ENCODE measurements at places on chromosomes 3 and 15.

GRCh38 chr3:177035676-177036075 is 161.6 kb downstream of the TBL1XR1 start:
- no peak for DNase-seq

DNA sequence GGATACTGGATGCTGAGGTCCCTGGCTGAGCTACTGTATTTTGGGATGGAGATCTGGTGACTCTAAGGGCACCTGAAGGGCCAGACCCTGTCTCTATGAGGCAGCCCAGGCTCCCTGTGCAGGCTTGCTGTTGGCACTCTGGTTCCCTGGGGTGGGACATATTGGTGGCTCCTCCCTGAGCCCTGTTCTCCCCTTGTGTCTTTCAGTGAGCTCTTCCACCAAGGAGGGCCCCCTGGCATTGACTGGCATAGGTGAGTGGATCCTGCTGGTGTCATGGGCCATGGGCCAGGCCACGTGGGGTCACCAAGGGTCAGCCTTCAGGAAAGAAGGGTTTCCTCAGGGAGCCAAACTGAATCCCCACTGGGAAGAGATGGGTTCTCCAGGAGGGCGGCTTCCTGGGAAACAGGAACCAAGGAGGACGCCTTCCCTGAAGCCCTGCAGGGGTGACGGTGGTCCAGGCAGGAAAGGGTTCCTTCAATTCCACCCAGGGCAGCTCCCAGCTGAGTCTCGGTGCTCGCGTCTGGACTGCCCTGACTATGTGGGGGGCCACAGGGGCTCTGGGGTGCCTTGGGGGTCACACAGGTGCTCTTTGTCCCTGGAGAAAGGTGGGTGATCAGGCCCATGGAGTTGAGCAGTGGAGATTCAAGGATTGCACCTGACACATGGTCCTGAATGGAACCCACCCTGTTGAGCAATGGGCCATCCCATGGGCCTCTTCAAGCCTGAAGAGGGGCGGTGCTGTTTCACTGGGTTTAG is 220.4 kb downstream of the SNRPN start:
- DNase-seq, result no peak

DNA sequence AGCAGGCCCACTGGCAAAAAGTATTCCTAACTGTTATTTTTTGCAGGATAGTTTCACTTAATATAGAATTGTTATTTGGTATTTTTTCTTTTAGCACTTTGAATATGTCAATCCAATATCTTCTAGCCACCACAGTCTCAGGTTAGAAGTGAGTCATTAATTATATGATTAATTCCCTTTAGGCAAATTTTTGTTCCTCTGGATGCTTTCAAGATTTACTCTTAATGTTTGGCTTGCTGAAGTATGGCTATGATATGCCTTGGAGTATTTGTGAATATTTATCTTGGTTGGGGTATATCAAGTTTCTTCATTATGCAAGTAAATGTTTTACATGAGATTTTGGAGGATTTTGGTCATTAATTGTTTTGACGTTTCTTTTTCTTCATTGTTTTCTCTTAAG is 152.1 kb upstream of the ALCAM start:
- no peak for DNase-seq

DNA sequence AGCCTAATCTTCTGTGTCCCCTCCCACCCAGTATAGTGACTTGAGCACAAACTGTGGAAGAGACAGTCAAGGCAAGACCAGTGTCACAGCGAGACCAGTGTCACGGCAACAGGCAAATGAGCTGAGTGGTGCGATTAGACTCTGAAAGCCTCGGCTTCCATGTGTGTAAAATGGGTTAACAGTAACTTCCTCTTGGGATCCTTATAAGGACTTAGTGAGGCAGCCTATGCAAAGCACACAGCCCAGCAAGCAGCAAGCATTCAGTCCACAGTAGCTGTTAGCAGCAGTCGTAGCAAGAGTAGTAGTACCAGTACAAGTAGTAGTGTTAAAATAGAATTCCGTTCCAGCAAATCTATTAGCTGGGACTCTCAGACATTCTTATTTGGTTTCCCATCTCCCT is 334.1 kb downstream of the GABRB3 start:
- no peak for DNase-seq

DNA sequence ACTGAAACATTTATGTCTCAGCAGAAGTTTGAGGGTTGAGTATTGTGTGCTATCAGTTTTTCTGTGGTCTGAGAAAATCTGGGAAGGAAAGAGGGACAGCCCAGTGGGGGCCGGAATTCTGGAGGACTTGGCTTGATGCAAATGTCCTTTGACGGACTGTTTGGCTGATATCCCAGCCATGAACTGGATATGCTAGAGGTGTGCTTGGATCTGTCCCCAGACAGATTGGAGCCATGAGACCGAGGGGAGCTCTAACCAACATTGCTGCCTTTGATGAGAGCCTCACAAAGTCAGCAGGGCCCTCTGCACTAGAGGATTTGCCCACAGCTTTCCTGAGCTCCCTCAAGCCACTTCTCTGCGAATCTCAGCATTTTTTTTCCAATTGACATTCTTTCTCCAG is 405.6 kb downstream of the NTRK3 start:
- DNase-seq, result no peak

- DNase-seq, result peak; percentile 61
Observed at GRCh38 chr3:25663347-25663868, 1.3 kb downstream of the TOP2B start.

DNA sequence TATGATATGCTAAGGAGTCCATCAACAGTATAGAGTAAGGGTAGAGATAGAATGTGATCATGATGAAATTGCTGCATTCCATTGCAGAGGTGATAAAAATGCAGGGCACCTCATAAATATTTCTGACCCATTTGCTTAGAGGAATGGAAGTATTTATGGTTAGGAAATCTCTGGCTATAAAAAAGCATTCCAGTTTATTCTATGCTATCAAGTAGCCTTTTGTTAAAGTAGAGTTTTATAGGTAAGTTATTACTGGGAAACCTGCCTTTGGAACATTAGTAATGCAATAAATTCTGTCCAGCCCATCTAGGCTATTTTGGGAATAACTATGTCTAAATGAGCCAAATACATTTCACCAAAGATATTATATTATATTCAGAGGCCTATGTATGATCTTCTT is 19.8 kb upstream of the STRIT1 start:
- peak; percentile 71 for DNase-seq

- DNase-seq, result no peak
Observed at GRCh38 chr3:68535782-68536181, 396.6 kb downstream of the TAFA4 start.

- DNase-seq, result peak; percentile 93
Observed at GRCh38 chr3:184371570-184372018, 6.4 kb downstream of the THPO start.

DNA sequence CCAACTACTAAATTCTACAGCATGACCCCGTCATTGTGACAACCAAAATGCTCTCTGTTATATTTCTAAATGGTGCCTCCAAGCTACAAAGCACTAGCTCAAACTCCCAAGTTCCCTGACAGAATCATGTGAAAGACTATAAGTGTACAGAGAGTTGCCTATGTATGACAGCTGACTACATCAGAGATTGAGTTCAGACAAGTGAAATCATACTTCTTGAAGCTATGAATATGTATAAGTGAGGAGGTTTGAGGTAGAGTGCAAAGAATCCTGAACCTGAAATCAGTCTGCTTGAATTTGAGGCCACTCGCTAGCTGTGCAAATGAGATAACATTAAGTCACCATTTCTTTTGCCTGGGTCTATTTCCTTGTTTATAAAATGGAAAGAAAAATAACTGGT is 63.9 kb upstream of the TP63 start:
- DNase-seq, result no peak

GRCh38 chr15:69735121-69735520 is 282.5 kb downstream of the RPLP1 start:
- peak; percentile 92 for DNase-seq

- DNase-seq, result no peak
Observed at GRCh38 chr3:59106085-59106648, 56.3 kb upstream of the CFAP20DC start.

GRCh38 chr3:98779541-98780335 is 16.6 kb downstream of the ST3GAL6 start:
- no peak for DNase-seq

DNA sequence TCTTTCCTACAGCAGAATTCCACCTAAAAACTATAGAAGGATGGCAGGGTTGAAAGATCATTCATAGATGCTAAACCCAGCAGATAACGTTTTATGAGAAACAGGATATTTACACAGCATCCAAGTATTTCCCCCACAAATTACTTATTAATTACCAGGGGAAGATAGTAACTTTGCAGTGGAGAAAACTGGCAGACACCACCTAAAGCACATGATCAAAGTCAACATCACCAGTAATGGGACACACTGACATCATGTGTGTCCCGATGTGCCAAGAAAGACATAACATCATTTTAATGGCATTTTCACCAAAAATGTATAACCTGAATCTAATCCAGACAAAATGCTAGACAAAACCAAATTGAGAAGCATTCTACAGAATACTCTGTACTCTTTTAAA is 220.4 kb upstream of the THBS1 start:
- no peak for DNase-seq

DNA sequence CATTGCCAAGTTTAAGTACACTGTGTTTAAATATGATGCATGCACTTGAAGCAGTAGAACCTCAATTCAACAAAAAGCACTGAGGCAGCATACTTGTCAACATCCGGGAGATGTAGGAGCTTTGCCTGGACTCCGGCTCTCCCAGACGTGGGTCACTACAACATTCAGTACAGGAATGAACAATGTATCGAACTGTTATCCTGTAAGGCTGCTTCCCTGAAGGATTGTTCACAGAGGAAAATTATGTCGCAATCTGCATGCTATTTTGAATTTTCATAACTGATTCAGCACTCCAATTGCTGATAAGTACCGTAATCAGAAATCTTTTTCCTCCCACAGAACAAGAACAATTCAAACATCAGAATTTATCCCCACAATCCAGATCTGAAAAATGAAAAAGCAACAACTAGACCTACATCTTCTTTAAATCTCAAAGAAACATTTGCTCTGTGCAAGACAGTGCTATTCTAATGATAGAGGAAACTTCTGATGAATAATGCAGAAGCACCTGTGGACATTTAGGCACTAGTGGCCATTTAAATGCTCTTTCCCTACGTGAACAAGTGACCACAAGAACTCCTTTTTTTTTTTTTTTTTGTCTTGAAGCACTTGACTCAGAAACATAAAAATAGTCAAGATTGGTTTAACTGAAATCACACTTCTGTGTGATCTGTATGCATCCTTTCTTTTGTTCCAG is 113.4 kb downstream of the PLCH1 start:
- DNase-seq, result no peak

- DNase-seq, result no peak
Observed at GRCh38 chr3:4045756-4046155, 246.5 kb downstream of the LRRN1 start.

- no peak for DNase-seq
Observed at GRCh38 chr15:85503151-85503799, 122.9 kb downstream of the AKAP13 start.

DNA sequence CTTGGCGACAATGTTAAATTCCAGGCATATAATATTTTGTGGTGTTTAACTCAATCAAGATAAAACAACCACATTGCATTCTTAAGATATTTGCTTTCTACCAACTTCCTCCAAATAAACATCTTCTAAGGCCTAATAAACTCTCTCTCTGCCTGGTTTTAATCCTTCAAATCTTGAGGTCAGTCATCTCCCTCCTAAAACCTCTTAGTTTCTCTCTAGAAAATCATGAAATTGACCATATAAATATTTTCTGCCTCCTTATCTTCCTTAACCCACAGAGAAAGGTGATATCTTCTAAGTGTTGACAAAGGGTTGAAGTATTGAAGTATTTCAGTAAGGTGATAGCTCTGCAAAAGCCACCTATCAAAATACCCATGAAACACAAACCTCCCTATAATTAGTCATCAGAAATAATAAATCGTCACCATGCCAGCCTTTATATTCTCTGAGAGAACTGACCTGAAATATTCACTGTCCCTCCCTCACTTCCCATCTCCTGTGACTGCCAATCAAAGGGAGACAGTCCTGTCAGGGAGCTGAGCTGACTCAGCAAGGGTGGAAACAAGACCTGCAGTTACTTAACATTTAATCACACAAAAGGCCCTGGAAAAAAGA is 1261.1 kb downstream of the ROBO1 start:
- peak; percentile 57 for DNase-seq

DNA sequence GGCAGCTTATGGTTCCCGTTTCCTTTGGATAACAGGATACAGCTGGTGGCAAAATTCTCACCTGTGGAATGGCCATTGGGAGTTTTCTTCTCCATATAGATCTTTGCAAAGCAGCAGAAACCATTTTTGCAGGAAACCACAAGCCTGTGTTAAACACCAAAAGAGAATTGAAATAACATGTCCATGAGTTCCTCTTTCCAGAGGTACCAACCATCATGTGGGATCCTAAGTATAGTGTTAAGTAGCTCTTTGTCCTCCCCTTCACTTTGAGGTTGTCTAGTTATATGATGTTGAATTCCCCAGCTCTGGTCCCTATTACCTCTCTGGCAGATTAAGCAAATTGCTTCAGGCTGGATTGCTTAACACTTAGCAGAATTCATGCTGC is 94.9 kb downstream of the AKAP13 start:
- no peak for DNase-seq

DNA sequence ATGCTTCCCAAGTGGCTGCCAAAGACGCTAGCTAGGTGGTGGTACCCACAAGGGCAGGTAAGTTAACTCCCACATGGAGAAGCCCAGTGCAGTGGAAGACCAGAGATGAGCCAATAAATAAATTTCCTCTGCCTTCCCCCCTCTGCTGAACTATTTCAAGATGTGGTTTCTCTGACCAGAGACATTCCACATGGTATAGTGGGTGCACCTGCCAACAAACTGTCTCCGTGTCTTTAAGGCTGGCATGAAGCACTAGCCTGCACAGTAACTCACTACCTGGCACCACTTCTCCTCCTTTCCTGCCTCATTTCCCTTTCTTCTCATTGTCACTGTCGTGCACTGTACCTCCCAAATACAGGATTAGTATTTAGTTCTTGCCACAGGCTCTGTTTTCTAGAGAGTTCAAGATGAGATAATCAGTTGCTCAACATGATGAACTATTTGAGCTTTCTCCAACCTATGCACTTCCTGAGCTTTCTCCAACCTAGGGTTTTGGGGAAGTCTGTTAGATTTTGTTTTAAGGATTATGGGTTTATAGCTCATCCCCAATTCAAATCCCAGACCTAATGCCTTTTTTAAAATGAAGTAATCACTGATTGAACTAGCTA is 8.4 kb upstream of the CRTAP start:
- DNase-seq, result no peak

DNA sequence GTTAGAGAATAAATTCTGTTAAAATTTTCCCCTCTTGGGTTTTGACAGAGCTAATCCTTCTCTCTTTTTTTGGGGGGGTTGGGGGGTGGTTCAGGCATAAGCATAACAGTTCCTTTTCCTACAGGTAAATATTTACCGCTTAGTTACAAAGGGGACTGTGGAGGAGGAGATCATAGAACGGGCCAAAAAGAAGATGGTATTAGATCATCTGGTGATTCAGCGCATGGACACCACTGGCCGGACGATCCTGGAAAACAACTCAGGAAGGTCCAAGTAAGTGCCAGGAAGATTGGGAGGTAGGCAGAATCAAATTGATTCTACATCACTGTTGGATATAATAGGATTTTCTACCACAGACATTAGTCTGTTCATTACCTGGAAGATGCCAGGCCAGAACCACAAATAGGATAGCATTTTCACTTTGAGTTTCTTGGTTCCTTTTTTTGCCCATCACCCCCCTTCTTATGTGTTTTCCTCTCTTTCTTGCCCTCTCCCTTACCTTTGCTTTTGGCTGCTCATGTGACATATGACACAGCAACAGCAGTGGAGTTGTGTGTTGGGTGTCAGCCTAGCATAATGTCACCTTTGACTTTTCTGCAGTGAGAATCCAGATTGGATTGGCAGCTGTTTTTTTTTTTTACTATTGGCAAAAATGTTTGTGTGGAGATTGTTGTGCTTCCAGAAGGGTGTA is 79.0 kb downstream of the CHD2 start:
- DNase-seq, result no peak

Data from mesendoderm (in vitro differentiated cells).